ENCODE measurements at places on chromosomes 12 and 14.

DNA sequence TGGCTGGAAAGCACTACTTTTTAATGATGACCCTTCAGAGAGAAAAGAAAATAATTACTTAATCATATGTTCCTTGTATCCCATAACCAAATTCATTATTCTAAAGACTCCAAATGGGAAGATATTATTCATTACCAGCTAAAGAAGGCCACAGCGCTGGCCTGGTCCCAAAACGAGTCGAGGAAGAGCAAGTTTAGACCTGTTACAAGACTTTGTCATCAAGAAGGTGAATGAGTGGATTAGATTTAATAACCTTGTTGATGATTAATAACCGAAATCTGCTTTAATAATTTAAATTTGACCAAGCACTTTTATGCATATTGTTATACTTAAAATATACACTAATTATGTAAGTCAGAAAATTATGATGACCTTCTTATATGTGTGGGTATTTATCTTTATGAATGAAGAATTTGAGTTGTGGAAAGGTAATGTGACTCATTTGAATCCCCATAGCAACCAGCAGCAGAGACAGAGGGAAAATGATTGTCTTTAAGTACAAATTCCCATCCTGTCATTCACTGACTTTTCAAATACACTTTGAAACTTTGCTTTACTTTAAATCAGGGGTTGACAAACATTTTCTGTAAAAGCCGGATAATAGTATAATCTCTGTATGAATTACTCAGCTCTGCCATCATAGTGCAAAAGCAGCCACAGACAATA lies 200.3 kb upstream of the NPAS3 start:
- DNase-seq, result no peak

DNA sequence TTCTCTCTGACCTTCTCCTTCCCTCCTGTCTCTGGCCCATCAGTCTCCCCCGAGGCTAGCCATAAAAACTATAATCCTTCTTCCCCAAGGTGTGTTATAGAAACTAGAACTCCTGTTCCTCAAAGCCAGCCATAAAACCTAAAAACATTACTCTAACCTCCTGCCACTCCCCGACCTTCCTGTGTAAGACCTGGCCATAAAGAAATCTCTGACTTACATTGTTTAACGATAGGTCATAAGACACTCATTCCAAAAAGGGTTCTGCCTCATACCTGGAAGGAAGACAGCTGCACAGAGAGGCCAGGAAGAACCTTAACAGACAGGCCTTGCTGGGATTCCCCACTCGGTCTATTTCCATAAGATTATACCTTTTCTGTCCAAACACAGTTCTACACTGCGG lies 70.9 kb upstream of the EEA1 start:
- no peak for DNase-seq

DNA sequence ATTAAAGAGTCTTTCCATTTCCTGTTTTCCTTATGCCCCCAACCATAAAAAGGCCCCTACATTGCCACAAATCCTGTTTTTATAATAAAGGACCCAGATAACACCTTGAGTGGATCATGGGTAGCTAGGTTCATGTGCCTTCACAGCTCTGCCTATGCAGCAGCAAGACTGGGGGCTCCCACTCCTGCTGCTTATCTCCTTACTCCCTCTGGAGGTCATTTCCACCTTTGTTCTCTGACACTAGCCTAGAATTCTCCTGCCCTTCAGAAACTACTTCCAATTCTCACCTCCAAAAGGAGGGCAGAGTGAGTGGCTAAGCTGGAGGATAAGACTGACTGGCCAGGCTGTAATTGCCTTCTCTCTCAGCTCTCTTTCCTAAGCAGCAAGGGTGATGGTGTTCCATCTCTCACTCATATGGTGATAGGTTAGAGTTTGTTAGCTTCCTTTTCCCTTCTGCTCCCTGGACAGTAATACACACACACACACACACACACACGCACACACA lies 20.0 kb upstream of the STAC3 start:
- DNase-seq, result no peak

GRCh38 chr12:57452181-57452936 lies 2.7 kb upstream of the INHBE start:
- no peak for DNase-seq
